Activated gamma-delta T cell (primary cell): ENCODE measurements at places on chromosomes 5 and 9.

DNA sequence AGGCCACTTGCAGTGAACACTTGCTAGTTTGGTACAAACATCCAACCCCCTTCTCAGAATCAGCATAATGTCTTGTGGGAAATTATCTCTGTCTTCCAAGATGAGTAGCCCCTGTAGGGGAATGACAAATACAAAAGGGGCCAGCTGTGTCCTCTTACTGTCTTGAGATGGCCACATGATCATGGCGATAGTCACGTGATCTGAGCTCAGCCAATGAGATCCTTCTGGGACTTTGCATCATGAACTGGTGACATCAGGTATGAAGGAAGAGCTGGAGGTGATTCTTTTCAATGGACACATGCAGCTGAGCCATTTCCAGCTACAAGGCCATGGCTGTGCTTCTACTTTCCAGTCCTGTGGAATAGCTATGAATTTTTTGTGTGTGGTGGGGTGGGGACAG lies 206.3 kb downstream of the IRX1 start:
- DNase-seq, result no peak

DNA sequence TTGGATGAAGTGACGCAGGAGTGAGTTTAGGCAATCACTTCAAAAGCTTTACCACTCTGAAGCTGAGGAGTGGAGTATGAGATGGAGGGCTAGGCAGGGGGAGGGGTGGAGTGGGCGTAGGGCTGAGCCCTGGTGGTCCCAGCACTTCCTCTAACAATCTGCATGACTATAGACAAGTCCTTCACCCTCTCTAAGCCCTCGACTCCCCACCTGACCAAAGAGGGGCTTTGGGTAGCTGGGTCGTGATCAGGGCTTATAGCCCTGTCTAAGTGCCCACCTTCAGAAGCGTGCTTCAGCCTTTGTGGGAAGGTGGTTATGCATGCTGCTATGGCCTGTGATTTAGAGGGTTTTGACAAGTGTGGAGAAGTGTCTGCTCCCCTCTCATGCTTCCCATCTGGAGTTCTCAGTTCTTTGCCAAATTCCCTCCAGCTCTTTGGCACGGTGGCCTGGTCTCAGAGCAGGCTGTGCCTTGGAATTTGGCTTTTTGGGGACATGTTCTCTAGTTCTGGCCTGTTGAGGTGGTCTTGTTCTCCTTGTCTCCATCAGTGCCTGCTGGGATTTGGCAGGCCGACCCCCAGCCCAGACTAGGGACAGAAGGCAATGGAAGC lies 53.0 kb downstream of the ACTBL2 start:
- DNase-seq, result no peak

GRCh38 chr5:87437724-87438123 lies 25.0 kb upstream of the CCNH start:
- no peak for DNase-seq

- DNase-seq, result no peak
Measured at GRCh38 chr9:95572381-95573151, 55.8 kb upstream of the PTCH1 start.

GRCh38 chr5:140049205-140049604 lies 6.1 kb upstream of the NRG2 start:
- no peak for DNase-seq

- DNase-seq, result no peak
Measured at GRCh38 chr9:106528158-106528557, 334.8 kb upstream of the ZNF462 start.

GRCh38 chr5:82881571-82882174 lies 195.5 kb downstream of the TMEM167A start:
- no peak for DNase-seq

DNA sequence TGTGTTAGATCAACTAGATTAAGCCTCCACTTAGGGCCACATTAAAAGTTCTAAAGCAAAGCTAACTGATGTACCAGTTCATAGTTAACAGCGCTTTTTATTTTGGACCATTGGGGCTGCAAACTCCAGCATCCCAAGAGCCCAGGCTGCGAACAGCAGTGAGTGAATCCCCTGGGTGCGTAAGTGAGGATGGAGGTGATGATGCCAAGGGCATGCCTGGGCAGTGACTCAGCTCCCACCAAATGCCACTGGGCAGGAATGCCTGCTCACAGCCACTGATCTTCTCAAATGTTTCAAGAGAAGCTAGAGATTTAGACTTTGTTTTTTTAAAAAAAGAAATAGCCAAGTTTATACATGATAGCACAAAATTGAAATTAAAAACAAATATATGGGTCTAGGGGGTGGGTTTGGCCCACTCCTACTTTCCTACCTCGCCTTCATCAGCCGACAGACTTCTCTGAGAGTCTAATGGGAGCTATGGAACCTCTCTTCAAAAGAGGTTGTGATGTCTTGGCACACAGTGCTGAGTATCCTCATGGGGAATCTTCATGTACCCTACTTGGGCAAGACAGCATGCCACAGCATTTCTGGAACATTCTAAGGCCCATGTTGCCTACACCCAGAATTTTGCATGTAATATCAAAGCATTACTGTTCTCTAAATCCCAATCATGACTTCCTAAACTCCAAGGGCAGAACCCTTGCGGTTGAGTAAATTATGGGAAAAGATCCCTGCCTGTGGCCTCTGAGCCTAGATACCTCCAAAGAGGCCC lies 398.1 kb downstream of the EBF1 start:
- DNase-seq, result no peak

DNA sequence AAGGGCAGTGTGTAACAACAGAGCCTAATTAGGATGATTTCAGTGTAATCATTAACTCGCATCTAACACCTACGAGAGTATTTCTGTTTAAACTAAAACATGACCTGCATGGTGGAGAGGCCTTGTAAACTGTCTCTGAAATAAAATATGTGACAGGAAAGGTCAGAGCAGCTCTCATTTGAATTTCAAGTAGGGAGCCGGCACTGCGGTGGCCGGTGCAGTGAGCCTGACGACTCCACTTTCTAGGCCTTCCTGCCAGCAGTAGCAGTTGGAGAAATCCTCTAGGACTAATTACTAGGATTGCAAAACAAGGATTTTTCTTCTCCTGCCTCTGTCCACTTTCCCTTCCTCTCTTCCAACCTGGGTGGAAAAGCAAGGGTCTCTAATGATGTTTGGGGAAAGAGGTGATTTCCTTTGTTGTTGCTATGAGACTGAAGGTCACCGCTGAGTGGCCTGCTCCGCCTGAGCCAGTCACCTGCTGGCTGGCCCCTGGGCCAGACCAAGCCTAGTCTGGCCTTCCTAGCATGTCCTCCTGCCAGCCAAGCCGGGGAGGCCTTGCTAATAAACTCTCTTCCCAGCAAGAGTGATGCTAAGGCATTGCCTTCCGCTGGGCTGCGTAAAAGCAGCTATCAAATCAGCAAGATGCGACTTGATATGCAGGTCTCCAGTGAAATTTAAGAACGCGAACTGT lies 245.7 kb downstream of the PSAT1 start:
- DNase-seq, result no peak

DNA sequence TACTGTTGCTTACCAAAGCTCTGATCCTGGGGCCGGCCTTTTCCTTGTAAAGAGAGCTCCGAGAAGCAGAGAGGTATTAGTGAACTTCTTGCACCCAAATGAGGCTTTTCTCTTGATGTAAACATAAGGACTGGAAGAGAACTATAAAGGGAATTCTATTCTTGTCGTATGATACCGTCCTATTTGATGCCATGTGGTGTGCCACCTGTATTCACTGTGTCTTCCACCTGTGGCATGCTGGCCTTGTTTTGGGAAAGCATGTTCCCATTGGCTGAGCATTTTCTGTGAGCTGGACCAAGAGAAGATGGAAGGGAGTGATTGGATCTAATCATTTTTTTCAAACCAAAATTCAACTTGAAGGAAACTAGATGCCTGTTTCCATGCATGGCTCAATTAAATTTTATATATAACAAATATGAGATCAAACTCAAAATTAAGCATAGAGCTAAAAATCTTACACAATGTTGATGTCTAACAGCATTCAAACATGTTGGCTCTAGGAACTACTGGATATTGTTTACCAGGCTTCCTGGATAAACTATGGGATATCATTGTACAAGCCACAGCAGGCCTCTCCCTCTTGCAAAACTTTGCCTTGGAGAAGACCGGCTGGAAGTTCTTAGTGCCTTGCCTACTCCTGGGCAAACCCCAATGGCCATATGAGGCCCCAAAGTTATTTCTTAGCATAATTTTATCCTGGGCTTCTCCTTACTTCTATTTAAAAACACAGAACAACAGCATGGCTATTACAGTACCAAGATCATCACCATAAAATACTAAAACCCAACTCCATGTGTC lies 115.3 kb downstream of the TSSK1B start:
- no peak for DNase-seq

DNA sequence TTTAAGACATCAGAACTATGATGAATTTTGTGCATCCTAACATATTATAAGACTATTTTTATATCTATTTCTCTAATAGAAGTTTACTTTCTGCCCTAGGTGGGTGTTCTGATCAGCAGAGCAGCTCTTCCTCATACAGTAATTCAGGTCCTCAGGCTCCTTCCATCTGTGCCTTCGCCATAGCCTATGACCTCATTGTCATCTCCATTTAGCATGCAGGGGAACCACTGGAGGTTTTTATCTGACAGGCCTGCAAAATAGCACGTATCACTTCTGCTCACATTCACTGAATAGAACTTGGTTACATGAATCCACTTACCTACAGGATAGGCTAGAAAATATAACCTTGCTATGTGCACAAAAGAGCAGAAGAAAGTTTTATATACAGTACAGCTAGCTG lies 159.4 kb upstream of the CCNH start:
- no peak for DNase-seq

DNA sequence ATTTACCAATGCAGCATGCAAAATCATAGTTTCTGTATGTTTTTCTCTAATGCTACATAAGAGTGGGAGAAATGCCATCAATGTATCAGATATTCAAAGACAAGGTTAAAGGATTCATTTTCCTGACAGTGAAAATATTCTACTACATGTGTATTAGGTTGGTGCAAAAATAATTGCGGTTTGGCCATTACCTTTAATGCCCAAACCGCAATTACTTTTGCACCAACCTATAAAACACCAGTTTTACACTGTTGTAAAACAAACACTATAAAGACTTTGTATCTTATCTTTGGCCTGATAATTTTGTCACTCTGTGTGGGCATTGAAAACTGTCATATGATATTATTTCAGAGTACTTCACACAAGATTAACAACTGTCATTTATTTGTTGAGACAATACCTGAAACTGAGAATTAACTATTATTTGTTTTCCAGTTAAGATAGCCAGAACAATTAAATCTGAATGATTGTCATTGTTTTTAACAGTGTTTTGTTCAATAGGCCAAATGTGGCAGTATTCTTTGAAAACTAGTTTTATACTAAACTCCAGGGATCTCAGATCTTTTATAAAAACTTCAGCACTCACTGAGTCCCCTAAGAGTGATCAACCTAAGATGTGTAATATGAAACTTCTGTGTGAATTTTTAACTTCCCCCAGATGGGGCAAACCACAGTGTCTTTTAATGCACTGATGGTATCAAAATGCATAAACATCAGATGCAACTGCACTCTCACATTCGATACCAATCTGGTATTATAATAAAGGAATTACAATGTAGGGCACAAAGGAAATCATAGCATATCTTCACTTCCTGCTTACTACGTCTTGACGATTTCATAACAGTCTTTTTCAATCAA lies 53.8 kb upstream of the FBN2 start:
- no peak for DNase-seq

DNA sequence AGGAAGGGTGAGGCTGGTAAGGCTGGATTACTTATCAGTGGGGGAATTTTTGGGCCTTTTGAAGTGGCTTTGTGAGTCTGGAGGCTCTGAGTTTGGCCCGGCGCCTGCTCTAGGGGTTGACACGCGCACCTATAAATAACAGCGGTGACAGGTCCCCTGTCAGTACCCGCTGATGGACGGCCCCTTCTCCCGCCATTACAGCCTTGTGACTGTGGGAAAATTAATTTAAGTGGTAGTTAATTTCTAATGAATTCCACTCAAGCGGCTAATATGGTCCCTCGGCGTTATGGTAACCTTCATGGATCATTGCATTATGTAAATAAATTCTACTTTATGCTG lies 16.5 kb downstream of the MRPL36 start:
- DNase-seq, result no peak

DNA sequence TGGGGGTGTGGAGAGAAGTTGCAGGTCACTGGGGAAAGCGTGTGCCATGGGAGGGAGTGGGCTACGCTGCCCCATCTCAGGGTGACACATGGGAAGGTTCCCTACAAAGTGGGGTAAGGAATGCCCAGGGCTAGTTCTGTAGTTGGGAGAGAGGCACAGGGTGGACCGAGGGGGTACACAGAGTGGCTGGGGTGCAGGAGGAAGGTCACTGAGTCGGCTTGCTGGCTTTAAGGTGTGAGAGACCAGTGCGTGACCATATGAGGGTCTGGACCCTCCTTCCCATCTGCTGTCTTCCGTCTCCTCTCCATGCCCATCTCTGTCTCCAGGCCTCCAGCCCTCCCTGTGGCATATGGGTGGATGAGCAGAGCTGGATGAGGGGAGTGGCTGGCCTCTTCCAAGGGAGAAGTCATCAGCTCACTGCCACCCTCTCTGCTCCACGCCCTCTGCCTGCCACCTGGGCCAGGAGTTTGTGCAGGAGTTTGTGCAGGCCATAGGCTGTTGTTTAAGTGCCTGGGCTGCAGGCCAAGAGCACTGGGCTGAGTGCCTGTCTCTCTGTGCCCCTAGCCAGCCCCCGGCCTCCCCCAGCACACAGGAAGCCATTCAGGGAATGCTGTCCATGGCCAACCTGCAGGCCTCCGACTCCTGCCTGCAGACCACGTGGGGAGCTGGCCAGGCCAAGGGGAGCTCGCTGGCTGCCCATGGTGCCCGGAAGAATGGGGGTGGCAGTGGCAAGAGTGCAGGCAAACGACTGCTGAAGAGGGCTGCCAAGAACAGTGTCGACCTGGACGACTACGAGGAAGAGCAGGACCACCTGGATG lies 96.8 kb downstream of the PHF2 start:
- no peak for DNase-seq

DNA sequence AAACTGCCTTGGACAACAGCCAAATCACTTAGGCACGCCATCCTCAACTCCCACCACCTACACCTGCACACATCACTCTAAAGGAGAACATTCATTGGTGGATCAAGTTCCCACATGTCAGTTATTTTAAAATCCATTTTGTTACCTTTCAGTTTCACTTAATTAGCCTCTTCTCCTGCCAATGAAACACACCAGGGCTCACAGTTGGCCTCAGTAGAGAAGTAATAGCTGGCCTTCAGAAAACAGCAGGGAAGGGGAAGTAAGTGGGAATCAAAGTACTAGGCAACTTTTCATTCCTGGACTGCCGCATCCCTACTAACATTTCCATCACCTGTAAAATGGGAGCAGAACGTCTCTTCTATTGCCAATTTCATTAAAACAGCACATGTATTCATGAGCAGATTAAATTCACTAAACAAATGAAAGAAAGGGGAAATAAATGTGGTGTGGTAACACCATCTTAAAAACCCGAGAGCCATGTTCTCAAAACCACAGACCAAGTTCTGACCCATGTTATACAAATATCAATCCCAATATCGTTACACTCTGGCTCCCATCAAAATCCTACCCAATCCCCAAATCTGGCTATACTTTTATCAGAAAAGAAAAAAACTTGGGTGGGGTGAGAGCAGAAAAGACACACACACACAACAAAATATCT lies 1.7 kb downstream of the SIL1 start:
- DNase-seq, result no peak

DNA sequence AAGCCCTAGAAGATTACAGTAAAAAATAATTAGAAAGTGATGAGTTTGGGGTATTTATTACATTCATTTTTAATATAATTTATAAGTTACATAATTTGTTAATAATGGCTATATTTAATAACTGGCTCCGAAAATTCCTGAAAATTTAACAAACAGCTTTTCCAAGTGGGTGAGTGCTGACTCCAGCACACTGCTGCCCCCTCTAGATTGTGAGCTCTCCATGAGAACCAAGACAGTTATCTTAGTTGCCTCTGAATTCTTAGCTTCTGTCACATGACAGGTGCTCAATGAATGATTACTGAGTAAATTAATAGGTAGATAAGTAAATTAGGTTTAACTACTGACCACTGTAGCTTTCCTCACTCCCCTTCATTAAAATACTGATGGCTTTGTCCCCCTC lies 7.8 kb downstream of the KLHL3 start:
- no peak for DNase-seq
